ENCODE measurements at places on chromosomes 7 and 10.

GRCh38 chr10:75231672-75232581 is 3.8 kb downstream of the COMTD1 start:
- DNase-seq: no peak

GRCh38 chr10:108612485-108612884 is 1310.8 kb downstream of the XPNPEP1 start:
- DNase-seq: no peak

DNA sequence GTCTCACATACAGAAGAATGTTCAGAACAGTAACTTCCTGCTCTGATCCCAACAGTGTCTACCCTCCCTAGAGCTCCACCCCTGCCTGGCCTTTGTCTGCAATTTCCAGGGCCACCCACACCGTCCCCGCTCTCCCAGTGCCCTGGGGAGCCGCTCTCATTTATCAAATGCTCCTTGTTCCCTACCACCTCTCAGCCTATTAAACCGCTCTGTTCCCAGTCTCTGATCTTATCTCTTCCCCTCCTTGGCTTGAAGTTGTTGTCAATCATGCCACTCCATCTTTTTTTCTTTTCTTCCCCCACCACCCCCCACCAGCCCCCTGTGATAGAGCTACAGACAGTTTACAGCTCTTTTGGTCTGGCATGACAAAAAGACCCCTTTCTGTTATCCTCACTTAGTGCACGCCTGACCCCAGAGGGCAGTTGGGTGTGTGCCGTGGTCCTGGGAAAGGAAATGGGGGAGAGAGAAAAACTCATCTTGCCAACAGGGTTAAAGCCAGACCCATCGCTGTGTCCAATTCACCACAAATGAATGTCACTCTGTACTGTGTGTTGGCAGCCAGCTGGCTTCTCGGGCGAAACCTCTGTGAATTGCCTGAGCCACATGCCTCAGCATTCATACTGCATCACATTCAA is 28.8 kb upstream of the HECTD2 start:
- DNase-seq: peak; percentile 23

DNA sequence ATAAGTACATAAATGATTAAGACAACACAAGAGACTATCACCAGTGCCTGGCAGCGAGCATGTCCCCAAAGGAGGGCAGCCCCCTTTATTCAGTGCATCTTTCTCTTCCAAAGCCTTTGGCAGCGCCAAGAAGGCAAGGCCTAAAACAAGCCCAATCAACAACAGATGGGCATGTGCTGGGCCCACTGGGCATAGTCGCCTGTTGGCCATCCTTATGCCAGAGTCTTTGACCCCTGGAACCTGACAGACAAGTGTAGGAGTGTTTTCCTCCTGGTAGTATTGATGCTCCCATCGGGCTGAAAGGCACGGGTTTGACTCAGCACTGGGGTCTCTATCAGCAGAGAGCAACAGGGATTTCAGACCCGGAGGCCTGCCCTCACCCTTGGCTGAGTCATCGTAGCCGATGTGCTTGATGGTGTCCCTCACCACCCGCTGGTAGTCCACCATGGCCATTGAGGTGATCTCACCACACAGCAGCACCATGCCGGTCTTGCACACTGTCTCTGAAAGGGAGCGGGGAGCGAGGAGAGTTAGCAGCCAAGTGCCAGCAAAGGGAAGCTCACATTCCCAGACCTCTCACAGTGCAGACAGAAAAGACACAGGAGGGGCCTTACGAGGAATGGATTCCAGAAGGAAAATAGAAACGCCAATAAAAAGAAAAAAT is 5.8 kb downstream of the MAT1A start:
- no peak for DNase-seq

DNA sequence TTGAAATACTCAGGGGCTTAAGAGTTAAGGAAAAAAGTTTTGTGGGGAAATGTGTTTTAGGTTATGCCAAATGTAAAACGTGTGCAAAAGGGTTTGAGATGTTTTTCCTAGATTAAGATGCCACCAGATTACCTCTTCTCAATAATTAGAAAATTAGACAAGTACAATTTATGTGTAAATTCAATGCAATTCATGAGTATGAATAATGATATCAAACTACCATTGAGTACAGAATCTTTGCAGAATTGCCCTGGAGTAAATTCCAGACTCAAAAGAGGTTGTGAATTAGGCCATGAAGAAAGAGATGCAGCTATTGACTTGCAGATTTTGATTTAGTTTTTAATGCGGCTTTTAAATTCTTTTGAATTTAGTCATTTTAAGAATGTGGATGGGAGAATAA is 159.4 kb upstream of the INHBA start:
- no peak for DNase-seq

- no peak for DNase-seq
These were observed 71.1 kb downstream of the STK17A start for GRCh38 chr7:43653891-43654504.

GRCh38 chr10:100346351-100346764 is 675 bp upstream of the SCD start:
- peak; percentile 74 for DNase-seq

Data from head of caudate nucleus (tissue), 42 donors.